ENCODE measurements at places on chromosomes 11 and 22.
A peak's percentile ranks its signal among the peaks of the same experiment; 100 is the strongest.

GRCh38 chr11:101096036-101096704, 33.4 kb downstream of the PGR start:
- no peak for DNase-seq

- no peak for DNase-seq
These were observed 2.5 kb downstream of the FKBP2 start for GRCh38 chr11:64243236-64243854.

DNA sequence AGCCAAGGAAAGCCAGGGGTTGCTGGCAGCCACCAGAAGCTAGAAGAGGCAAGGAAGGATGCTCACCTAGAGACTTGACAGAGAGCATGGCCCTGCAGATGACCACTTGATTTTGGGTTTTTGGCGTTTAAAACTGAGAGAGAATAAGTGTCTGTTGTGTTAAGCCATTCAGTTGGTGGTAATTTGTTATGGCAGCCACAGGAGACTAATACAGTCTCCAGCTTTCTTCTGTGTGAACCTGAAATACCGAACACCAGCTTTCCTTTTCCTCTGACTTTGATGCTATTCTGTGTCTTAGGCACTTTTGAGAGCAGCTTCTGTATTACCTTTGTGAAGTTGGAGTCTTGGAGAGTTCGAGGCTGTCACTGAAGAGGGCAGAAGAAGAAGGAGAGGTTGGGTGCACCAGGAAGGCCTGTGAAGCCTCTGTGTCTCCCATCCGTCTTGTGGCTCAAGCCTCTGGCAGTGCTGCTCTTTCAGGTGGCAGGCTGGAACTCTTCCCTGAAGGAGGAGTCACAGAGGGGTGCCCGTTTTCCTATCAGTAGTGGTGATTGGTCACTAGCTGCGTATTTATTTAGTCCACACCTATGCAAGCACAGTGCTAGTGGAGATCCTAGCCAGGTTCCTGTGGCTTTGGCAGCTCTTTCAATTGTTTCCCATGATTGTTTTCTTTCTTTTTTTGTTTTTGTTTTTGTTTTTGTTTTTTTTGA, 2.5 kb downstream of the TBC1D22A start:
- peak; percentile 4 for DNase-seq

- no peak for DNase-seq
These were observed 1.5 kb downstream of the SLC7A4 start for GRCh38 chr22:21030621-21031544.

- DNase-seq, result no peak
These were observed 31.9 kb upstream of the FAM181B start for GRCh38 chr11:82765466-82766034.

DNA sequence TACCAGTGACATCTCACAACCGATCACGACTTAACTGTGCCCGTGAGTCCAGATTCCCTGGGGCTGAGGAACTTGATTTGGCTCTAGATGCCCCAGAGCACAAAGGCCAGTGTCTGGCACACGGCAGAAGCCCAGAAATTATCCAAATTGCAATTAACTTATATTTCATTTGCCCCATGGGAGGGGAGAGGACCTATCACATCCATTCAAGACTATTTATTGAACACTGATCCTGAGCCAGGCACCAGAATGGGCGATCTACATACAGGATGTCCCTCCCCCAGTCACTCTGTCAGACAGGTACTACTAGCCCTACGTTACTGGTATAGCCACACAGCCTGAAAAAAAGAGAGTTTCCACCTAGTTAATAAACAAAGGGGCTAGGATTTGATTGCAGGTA, 5.1 kb downstream of the DNAL4 start:
- no peak for DNase-seq

GRCh38 chr11:34356913-34357700, 703 bp downstream of the ABTB2 start:
- DNase-seq, result no peak

DNA sequence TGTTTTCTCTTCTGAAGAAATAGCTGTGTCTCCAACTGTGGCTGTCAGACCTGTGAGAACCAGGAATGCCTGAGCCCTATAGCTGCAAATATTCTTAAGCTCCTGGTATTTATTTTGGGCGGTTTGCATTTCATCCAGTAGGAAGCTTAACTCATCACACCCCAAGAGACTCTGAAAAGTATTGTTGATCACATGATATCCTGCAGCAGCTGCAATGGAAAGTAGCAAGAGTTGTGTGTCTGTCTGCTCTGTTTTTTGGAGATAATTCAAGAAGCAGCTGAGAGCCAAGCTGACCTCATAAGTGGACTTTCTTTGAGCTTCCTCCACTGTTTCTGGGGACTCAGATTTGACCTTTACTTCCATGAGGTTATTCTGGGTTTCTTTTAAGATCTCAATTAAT, 36.4 kb upstream of the MRPL17 start:
- no peak for DNase-seq

GRCh38 chr22:36224245-36224644, 15.1 kb downstream of the APOL2 start:
- no peak for DNase-seq

- DNase-seq, result no peak
These were observed 7.3 kb downstream of the HEPHL1 start for GRCh38 chr11:94028436-94028835.

GRCh38 chr11:1289211-1289935, 20.1 kb downstream of the TOLLIP start:
- DNase-seq, result no peak

DNA sequence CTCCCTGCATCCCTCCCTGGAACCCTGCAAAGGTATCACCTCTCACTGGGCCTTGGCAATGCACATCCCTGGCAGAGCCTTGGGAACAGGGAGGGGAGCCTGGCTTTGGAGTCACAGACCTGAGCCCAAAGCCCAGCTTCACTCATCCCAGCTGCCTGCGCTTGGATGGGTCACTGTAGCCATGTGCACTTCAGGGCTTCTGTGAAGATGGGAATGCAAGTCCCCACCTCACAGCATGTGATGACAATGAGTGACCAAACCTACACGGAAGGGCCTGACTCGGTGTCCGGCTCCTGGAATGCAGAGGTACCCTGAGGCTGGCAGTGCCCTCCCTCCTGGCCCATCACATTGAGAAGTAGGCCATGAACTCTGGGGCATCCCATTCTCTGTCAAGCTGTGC, 22.8 kb upstream of the BAIAP2L2 start:
- no peak for DNase-seq

GRCh38 chr11:76048763-76049162, 157.5 kb downstream of the WNT11 start:
- peak; percentile 64 for DNase-seq

- DNase-seq, result no peak
These were observed 73.0 kb downstream of the CYB5R2 start for GRCh38 chr11:7600205-7600775.

GRCh38 chr11:71163371-71163770, 89.0 kb downstream of the SHANK2 start:
- no peak for DNase-seq

DNA sequence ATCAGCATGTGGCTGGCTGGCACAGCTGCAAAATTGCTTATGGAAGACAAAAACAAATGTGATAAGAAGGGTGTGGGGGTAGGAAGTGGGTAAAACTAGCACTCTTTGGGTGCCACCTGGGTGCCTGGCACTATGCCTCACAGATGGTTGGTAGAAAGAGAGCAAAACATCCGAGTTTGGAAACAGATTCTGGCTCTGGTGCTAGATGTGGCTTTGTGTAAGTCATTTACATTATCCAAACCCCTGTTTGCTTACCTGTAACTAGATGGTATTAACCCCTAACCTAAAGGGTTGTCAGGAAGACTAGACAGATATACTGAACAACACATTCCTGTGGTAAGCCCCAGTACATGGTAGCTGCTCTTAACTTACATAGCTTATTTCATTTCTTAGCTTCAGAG, 905.6 kb downstream of the DLG2 start:
- peak; percentile 70 for DNase-seq

DNA sequence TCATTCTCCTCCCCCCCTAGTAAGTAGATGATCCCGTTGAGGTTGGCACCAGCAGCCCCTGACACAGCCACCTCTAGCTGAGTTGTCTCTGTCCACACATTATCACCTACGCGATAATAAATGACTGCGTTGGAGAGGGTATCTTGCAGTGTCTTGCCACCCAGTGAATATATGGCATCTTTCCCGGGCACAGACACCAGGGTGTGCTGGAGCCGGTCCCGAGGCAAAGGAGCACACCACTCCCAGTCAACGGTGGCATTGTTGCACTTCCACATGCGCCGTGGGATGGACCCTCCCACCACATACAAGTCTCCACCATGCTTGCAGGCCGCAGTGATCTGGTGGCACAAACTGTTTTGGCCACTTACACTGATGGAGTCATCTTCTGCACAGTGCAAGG, 5.4 kb downstream of the KBTBD4 start:
- DNase-seq, result no peak

- no peak for DNase-seq
These were observed 72.4 kb upstream of the E2F8 start for GRCh38 chr11:19313140-19313539.

DNA sequence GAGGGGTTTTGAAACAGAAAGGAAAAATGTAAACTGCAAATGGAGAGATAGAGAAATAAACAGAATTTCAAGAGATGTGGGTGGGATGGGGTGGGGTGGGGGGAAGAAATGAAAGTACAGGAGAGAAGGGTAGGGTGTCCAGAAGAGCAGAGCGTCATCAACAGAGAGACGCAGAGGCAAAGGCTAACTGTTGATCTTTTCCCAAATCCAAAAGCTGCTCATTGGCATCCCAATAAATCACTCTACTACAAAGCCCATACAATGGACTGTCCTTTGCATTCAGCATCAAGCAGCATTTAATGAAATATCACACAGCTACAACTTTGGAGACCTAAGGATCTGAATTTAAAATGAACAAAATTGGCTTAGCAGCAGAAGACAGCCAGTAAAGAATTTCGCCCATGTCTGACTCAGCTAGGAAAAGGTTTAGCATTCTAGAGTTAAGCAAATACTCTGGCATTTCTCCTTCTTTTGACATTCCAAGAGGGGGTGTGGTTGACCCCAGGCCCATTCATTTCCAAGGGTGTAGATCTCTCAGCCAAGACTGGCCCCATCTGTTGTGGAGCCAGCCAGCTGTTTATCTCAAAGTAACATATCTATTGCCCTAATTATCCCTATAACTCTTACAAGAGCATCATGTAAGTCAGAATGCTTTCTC, 1.5 kb downstream of the RAB30 start:
- DNase-seq, result peak; percentile 30

DNA sequence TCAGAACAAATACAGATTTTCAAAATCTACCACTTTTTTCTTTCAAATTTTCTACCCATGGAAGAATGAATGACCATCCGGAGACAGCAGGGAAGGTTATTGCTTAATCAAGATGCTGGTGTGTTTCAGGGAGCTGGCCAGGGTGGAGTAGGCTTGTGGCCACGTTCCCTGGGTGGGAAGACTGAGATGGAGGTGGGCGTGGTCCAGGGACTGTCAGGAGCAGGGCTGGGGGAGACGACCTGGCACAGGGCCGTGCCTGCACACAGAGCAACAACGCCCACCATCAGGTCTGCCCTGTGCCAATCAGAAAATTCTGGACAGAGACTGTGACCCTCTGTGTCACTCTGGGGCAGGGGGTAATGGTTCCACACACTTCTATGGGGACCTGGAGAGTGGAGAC, 7.1 kb upstream of the APOBEC3H start:
- no peak for DNase-seq

DNA sequence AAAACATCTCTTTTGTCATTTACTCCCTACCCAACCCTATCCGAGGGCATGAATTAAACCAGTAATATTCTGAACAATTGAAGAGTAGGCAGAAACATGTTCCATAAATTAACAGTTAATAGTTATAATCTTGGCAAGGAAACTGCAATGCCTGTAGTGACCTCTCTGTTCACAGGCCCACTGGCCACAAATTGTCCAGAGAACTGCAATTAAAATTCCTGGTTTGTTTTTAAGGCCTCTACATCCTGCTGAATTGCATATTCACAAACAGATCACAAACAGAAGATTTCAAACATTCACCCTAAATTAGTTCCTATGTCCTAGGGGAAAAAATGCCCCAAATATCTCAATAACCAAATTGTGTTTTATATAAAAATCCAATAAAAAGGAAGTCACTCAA, 143.2 kb upstream of the TRPC6 start:
- no peak for DNase-seq

DNA sequence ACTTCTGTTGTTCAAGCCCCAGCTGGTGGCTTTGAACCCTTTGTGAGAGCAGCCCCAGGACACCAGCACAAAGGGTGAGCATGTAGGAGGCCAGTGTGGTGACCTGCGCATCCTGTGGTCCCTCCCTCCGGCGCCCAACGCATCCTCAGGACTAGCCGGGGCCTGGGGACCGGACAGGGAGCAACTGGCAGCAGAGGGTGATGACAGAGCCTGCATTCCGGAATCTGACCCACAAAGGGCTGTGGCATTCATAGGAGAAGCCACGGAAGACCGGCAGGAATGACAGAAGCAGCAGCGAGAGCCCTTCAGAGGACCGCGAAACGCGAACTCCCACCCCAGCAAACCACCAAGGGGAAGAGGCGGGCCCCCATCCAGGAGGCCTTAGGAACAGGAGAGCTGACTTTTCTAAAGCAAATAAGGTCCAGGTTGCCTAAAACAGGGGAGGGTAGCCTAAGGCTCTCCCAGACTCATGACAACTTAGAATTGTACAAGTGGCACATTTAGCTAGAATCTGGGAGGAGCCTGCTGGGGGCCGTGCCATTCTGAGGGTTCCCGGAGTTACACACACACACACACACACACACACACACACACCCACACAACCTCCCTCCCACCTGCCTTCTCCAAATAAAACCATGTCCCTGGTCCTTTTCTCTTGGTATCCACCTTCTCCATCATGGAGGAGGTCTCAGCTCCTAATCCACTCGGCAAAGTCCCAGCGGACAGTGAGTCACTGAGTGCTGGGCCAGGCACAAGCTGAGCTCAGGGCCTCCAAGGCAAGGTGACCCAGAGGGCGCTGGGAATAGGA, 232.7 kb downstream of the CTTN start:
- DNase-seq, result no peak

- no peak for DNase-seq
These were observed 1073.7 kb downstream of the BRD1 start for GRCh38 chr22:48753752-48754517.

DNA sequence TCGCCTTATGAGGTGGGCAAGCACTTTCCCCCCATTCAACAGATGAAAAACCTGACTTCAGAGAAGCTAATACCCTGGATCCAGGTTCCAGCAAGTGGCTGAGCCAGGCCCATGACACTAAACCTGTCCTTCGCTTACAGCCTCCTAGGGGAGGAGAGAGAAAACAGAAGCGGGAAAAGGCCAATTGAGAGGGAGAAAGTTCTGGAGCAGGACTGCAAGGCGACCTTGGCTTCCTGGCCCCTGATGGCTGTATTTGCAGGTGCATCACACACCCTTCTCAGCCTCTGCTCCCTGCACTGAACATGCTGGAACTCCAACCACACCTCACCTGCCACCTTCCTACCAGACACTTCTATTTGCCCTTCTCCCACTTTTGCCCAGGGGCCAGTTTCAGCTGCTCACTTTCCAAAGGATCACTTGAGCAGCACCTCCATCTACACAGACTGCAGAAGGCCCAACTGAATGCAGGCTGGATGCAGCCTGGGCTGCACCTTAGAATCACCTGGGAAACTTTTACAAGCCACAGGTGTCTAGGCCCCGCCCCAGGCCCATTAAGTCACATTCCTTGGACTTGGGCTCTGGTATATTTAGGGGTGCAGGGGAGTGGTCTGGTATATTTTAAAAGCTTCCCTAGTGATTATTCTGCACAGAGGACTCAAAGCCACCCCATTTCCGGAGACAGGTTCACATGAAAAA, 14.3 kb upstream of the ADA2 start:
- no peak for DNase-seq

GRCh38 chr11:92154611-92155010, 70.0 kb upstream of the FAT3 start:
- DNase-seq, result no peak

Data from NAMALWA (cell line).